Mucosa of gallbladder (tissue), 1 donor: ENCODE measurements at places on chromosomes 4 and X. TPM values are rescaled to one million over a fixed set of nuclear protein-coding genes. Genes with fewer than 3 reads are reported as not detected.

Gene SPANXN3
- total RNA-seq, result not detected

Gene BMX
- total RNA-seq, result 3.7 TPM

Gene SOWAHB
- 11.7 TPM for total RNA-seq

Gene MGAT4D
- total RNA-seq, result not detected

- DNase-seq, result no peak
Observed at GRCh38 chr4:28508636-28509035, 1648.0 kb downstream of the STIM2 start.

DNA sequence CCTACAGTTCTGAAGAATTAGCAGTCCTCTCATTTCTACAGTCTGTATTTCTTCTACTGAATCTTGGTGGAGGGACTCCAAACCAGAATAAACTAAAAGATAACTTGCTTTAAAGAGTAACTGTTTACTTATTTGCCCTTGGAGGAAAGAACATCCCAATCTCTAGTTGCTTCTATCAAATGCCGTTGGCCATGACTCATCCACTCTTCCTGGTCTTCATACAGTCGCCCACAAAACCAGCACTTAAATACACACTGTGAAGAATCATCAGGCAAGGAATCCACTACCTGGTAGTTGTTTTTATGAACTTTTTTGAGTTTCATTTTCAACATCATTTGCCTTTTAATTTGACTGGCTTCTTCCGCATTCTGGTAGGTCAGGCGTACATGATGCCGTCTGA lies 14.2 kb downstream of the ZNF518B start:
- DNase-seq, result no peak

DNA sequence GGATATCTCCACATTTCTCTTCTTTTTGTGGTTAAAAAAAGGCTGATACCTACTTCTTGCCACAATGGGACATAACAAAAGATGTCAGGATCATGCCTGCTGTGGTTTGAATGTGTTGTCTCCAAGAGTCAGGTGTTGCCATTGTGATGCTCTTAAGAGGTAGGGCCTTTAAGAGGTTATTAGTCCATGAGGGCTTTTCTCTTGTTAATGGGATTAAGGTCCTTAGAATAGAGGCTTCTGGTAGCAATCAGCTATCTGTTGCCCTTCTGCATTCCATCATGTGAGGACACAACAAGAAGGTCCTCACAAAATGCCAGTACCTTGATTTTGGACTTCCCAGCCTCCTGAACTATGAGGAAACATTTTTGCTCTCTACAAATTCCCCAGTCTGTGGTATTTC lies 191.4 kb downstream of the GBA3 start:
- DNase-seq, result no peak

DNA sequence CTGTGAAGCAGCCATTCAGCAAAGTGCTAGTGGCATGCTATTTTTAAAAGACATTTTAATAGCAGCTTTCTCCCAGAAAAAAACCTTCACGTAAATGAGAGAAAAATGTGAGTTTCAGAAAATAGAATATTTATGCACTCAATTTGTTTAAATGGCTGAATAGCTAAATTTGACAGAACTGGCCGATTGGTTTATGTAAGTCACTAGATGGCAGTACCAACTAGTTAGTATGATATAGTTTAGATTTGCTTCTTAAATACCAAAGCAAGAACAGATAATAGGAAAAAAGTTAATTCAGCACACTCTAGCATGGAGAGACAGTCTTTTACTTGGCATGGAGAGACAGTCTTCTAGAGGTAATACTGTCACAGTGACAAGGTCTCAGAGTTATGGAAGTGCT lies 250.1 kb downstream of the SNCA start:
- no peak for DNase-seq
